ENCODE measurements at places on chromosomes 5 and 9.
A peak's percentile ranks its signal among the peaks of the same experiment; 100 is the strongest.

DNA sequence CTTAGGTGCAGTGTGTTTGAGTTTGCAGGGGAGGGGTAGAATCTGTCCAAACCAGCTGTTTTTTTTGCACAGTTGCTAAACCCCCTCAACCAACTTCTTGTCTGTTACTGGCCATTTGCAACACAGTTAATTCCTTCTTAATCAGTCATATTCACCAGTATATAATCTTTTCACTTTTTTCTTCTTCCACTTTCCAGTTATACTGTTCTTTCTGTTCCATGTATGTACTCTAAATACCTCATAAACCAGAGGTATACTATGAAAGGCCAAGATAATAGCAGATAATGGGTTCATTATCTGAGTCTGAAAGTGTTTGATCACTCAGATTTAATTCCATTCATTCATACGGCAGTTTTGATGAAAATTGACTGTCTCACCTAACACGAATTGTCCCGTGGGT is 11.1 kb downstream of the SMAD5 start:
- no peak for DNase-seq

- no peak for DNase-seq
Observed at GRCh38 chr5:66793049-66793448, 196.9 kb downstream of the MAST4 start.

DNA sequence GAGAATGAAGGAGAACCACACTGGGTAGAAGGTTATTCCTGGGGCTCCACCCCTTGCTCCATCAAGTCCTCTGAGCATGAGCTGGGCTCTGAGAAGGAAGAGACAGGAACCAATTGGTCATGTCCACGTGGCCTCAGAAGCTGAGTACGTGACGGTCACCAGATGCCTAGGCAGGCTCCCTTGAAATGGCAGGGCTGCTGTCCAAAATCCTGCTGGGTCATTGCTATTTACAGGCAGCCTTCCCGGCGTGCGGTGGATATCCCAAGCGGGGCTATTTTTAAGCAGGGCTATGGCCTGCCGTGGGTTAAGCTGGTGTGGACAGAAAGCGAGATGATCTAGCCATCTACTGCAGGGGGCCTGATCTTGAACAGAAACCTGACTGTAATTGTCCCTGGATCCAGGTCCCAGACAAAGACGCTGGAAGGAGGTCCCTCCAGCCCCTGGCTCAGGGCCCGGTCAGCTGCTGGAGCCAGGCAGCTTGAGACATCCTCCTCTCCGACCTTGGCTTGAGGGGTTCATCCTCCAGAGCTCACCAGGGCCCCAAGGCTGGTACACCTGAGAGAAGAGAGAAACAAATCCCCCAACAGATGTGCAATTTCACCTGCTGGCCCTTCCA is 550 bp upstream of the CKMT2 start:
- DNase-seq, result no peak

DNA sequence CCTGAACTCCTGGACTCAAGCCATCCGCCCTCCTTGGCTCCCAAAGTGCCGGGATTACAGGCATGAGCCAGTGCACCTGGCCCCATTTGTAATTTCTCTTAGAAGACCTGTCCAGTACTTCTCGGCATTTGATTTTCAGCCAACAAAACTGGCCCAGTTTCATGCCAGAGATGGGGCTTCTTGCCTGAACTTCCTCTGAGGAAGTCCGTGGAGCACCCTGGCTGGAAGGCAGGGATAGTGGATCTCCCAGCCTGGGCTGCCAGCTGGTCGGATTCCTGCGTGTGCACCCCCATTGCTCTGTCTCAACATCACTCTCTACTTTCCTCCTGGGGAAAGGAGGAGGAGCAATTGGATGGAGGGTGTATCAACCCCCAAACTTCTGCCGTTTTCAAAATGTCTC is 39.0 kb downstream of the FAM78A start:
- DNase-seq, result no peak

GRCh38 chr9:78769690-78770089 is 472.8 kb downstream of the PSAT1 start:
- DNase-seq, result no peak

- DNase-seq, result no peak
Observed at GRCh38 chr9:136334541-136334940, 7.2 kb downstream of the GPSM1 start.

GRCh38 chr5:44729536-44729935 is 79.2 kb upstream of the MRPS30 start:
- DNase-seq, result no peak

DNA sequence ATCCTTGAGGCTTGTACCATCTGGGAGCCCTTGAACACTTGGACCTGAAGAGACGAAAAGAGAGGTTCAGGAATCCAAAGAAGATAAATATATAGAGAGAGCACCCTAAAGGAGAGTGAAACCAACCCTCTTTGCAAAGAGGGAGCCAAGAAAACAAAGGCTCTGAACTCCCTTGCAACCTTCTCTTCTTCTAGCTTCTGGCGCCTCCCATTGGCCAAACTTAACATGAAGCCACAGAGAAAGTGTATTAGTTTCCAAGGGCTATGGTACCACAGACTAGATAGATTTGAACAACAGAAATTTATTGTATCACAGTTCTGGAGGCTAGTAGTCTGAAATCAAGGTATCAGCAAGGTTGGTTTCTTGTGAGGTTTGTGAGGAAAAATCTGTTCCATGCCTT is 175.1 kb downstream of the HCN1 start:
- peak; percentile 59 for DNase-seq

DNA sequence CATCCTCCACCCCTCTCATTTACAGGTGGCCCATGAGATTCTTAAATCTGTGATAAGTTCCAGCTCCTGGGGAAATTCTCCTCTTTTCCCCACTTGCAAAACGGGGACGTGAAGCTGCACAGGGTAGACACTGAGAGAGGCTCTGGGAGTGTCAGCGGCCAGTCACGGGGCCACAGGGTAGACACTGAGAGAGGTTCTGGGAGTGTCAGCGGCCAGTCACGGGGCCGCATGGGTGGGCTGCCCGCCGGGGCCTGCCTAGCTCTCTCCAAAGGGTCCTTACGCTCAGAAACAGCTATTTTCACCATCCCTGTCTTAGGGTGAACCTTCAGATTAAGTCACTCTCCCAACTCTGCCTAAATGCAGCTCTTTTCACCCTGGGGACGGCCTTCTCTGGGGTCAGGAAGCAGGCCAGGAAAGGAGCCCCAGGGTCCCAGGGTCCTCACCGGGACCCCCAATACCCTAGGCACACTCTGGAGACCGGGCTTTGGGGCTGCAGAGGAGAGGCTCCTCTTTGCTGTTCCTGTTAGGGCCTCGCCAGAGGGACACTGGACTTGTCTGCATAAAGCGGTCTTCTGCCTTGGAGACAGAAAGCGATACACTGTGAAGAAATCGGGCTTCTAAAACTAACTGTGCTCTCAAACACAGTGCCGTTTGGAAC is 1.5 kb downstream of the FAM78A start:
- no peak for DNase-seq

DNA sequence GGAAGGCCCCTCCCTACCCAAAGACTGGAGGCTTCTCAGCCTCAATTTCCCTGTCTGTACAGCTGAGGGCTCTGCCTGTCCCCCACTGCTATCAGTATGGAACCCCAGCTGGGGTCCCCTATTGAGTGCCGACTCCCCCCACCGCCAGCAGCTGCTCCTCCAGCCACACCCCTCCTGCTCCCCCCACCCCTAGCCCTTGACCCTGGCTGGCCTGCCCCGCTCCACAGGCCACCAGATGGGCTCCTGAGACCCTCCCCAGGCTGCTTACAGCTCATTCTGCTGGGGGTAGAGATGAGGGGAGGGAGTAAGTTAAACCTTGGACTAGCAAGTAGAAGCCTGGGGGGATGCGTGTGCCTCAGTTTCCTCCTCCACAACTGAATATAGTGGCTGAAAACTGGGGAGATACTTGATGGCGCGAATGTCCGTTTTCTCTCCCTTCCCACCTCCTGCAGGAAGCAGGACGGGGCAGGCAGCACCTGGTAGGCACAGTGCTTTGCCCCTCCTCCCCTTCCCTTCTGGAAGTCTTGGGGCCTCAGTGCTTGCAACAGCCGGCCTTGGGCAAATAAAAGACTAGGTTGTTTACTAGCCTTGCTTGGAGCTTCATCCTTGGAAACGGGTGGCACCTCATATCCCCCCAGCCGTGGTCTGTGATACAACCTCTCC is 19.1 kb downstream of the URM1 start:
- DNase-seq, result no peak

GRCh38 chr5:168301593-168302390 is 10.3 kb downstream of the WWC1 start:
- peak; percentile 96 for DNase-seq

- DNase-seq, result no peak
Observed at GRCh38 chr9:93308158-93308602, 124.2 kb downstream of the WNK2 start.

DNA sequence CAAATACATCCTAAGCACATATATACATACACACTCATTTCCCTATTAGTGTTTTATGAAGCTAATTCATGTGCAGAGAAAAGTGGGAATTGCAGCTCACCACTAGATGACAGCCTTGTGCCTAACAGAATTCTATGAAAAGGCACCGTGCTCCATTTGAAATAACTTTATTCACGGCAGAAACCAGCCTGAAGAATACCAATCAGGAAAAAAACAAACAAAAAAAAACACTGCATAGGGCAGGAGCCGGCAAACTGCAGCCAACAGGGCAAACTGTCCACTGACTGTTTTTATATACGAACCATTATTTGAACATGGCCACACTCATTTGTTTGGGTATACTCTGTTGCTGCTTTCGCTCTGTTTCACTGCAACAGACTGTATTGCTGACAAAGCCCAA is 33.6 kb downstream of the ERMP1 start:
- peak; percentile 48 for DNase-seq

DNA sequence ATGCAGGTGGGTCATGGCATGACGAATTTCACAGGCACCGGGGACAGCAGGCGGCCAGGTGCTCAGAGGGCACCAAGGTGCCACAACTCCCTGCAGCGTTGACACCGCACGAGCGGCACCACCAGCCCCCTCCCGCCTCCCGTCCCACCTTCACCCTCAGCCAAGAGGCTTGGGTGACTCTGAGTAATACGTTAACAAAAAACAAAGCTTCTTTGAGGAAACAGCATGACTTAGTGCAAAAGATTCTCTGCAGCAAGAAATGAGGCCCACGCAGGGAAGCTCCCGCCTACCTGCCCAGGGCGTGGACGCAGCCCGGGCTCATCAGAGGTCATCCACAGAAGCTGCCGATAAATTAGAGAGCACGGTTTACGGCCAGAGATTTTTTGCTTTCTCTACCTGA is 4.1 kb downstream of the TMEM250 start:
- no peak for DNase-seq

- DNase-seq, result no peak
Observed at GRCh38 chr5:110687485-110687884, 39.0 kb downstream of the TMEM232 start.
